ENCODE measurements at places on chromosomes 6 and 20. TPM values are rescaled to one million over a fixed set of nuclear protein-coding genes. Genes with fewer than 3 reads are reported as not detected.
A peak's percentile ranks its signal among the peaks of the same experiment; 100 is the strongest.

- DNase-seq, result no peak
Observed at GRCh38 chr6:36443471-36444428, 950 bp downstream of the KCTD20 start.

- DNase-seq, result no peak
Observed at GRCh38 chr6:11890209-11890608, 111.6 kb upstream of the ADTRP start.

DNA sequence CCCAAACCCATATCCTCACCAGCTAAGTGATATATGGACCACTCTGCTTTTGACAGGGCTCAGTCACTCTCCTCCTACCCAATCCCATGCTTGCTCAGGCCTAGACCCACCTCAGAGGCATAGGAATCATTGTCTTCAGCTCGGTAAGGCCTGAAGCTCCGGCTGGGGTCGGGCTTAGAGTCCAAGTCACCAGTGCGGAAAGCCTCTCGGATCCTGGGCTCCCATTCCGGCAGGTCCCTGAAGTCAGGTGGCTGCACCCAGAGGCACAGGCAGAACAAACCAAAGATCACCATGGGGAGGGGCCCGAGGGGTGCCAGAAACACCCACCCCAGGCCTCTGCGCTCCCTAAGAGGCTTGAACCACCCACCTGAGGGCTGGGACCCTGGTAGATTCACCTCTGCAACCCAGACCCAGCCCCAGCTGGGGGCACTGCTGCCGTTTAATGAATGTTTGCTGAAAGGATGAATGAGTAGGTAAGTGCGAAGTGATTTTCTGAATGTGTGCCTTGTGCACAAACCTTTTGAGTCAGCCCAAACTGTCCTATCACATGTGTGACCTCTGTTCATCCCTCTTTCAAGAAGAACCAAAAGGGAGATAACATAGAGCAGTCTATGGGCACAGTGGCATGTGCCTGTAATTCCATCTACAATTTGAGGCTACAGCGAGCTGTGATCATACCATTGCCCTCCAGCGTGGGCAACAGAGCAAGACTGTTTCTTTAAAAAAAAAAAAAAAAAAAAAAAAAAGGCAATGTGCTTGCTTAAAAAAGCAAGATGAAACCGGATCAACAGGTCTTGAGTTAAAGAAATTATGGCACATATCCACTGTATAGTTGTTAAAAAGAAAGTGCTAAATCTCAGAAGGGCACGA is 39.3 kb upstream of the DSN1 start:
- DNase-seq, result no peak

GRCh38 chr6:56552187-56553130 is 90.2 kb downstream of the DST start:
- DNase-seq, result no peak

GRCh38 chr20:8490076-8490830 is 358.2 kb downstream of the PLCB1 start:
- no peak for DNase-seq

GRCh38 chr20:33124261-33124660 is 43.7 kb upstream of the BPIFA2 start:
- DNase-seq, result no peak

DNA sequence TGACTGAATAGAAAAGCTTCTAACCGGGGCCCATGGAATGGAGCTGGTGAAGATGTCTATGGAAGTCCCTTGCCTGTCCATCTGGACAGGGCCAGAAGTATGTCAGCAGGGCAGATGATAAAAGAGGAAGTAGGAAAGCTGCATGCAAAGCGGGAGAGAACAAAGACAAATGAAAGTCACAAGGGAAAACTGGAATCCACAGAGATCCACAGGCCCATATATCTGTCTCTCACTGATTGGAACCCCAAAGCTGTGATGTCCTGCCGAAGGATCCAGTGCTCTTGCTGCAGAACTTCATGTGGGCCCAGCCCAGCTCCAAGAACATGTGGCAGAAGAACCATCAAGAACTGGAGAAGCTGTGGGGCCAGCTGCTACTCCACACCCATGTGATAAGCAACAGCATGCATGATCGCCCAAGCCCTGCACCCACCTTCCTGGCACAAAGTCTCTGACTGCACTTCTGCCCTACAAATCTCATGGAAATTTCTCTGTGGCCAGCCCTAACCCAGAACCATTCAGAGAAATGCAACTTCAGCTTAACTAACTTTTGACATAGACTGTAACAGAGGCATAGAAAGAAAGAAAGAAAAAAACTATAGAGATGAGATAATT is 716.0 kb downstream of the KIF16B start:
- DNase-seq, result no peak

SFTA2 gene
- polyA plus RNA-seq, result not detected

DNA sequence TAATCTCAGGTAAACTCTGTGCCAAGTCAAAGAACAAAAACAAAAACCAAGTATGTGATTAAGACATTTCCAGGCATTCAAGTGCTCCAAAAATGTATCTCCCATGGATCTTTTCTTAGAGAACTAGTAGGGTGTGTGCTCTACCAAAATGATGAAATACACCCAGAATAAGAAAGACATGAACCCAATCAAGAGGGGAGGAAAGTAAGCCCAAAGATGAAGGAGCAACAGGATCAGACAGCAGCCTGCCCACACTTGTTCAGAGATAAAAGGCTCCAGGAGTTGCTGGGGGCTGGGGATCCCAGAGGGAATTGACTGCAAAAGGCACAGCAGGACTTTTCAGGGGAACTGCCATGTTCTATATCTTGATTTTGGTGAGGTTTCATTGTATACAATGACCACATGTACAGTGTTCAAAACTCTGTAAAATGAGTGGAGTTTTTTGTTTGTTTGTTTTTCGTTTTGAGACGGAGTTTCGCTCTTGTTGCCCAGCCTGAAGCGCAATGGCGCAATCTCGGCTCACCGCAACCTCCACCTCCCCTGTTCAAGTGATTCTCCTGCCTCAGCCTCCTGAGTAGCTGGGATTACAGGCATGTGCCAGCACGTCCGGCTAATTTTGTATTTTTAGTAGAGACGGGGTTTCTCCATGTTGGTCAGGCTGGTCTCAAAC is 24.4 kb downstream of the GCM1 start:
- DNase-seq, result no peak

SLC26A8 gene
- 0.10 TPM for polyA plus RNA-seq

- DNase-seq, result no peak
Observed at GRCh38 chr6:156988276-156989158, 211.3 kb downstream of the ARID1B start.

HLA-DQA1 gene
- polyA plus RNA-seq, result 44.8 TPM

GRCh38 chr20:42192321-42192720 is 574.1 kb upstream of the CHD6 start:
- no peak for DNase-seq

DNA sequence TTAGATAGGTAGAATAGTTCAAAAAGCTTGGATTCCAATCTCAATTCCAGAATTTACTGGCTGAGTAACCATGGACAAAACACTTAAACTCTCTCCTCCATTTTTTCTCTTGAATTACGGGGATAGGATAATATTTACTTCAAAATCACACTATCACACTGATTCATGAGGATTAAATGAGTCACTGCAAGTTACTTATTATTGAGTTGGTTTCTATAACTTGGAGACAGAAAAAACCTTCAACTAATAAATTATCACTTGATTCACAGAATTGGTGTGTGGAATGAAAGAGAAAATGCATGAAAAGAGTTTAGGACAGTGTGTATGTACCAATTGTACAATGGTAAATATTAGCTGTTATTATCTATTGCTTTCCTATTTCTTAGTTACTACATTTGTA is 585.2 kb downstream of the PHF3 start:
- no peak for DNase-seq

GRCh38 chr6:40282986-40283385 is 304.2 kb downstream of the LRFN2 start:
- DNase-seq, result no peak

TMEM244 gene
- polyA plus RNA-seq, result not detected

DNA sequence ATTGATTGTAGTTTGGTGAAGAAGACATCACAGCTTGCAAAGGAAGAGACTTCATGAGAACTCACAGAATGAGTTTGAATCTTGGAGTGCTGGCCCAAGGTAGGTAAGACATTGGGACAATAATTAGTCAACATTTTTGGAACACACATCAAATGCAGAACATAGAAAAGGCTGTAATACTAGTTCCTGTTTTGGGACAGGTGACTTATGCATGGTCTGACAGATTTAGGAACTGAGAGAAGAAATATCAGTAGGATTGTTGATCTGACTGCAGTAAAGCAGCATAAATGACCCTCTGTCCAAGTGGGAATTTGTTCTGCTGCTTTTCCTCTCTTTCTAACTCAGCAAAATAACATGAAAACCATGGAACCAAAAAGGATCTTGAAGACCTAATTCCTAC is 102.3 kb upstream of the MAP3K7 start:
- DNase-seq, result no peak

PFDN6 gene
- polyA plus RNA-seq, result 83.0 TPM

GRCh38 chr6:24838994-24839393 is 40.3 kb upstream of the ARMH2 start:
- DNase-seq, result no peak

UNC5CL gene
- 0.60 TPM for polyA plus RNA-seq

DNA sequence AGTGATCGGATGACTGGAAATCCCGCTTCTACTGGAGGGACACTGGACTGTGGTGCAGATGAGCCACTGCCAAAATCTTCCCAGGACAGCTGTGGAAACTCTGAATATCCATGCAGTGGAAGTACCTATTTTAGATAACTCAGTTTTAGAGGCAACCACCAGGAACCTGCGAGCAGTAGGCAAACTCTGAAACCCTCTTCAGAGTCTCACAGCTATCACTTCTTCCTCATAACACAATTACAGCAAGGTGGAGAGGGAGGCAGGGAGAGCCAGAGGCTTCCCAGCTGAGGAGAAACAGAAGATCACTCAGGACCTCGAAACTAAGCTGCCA is 322.8 kb upstream of the NT5E start:
- DNase-seq, result no peak

- DNase-seq, result peak; percentile 87
Observed at GRCh38 chr6:37244430-37245310, 12.9 kb upstream of the TBC1D22B start.

DNA sequence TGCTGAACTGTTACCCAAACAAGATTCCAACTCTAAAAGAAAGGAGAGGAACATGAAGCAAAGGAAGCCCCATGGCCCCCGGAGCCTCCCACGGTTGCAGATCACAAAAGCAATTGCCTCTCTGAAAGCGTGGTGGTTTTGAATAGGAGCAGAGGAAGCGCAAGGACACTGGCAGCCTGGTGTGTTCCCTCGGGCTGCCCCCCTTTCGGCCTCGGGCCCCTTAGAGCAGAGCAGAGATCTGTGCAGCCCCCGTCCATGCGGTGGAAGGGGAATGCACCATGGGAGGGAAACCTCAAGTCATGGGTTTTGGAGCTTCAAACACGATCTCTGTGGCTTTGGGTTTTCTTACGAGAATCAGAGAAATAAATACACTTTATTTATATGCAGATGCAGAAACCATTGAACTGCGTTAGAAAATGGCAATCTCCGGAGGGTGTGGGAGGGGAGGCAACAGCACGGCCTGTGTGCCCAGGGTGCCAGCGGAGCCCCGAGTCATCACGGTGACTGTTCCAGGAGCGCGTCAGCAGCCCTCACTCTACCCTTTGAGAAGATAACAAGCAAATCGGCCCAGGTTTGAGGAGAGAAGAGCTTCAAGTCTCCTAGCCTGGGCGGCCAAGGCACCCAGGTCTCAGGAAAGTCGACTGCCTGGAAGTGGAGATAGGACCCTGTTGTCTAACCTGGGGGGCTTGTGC is 20.5 kb downstream of the FOXF2 start:
- no peak for DNase-seq

DNA sequence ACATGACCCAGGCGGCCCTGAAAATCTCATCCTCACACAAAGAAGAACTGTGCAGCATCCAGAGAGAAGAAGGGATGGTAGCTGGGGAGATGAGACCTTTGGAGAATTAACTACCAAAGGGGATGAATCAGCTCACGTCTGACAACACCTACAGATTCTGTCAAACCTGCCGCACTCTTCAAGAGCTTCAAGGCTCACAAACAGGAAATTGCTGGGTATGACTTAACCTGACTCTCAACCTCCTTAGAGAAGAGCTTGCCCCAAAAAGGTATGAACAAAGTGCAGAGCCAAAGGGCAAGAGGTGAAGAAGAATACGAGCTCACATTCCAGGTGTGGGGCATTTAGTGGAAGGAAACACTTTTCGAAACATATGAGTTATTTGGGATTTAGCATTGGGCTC is 139.8 kb downstream of the BACH2 start:
- no peak for DNase-seq

- no peak for DNase-seq
Observed at GRCh38 chr6:72579865-72580264, 42.0 kb upstream of the KCNQ5 start.

RAB5IF gene
- 29.6 TPM for polyA plus RNA-seq

DNA sequence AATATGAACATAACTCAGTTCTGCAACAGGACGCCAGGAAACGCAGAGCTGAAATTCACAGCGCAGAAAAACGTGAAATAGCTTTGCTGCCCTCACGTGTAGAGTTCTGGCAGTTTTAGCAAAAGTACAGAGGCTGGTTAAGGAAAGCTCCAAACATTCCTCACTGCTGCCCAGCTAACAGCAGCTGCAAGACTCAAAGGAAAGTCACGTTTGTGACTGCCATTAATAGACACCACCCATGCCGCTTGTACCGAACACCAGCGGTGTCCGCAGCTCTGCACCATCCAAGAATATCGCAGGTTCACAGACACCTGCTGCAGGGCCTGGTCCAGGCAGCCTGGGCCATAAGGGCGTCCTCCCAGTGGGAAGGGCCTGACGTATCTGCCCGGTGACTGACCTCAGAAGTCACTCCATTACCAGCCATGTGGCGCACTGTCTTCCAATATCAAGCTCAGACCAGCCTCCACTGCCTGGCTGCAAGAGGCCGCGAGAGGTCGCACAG is 61.4 kb downstream of the WDR27 start:
- DNase-seq, result no peak

DNA sequence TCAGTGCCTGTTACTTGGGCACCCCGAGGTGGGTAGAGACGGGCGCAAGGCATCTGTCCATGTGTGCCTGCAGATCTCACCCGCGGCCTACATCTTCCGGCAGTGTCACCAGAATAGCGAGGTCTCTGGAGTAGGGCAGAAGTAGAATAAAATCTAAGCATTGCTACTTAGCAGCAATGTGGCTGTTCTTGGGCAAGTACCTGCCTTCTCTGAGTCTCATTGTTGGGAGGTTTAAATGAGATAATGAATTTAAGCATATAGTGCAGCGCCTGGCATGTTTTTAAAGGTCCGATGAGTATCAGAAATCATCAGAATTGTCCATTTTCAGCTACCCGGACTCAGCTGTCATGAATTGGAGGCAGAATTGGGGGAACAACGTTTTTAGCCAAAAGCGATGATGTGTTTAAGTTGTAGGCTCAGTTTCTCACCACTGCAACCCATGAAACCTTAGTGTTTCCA is 800 bp downstream of the ABCC10 start:
- DNase-seq, result no peak

GRCh38 chr20:39716796-39717341 is 754.7 kb downstream of the DHX35 start:
- DNase-seq, result no peak

NELFE gene
- 54.8 TPM for polyA plus RNA-seq

- no peak for DNase-seq
Observed at GRCh38 chr6:48869595-48869994, 593.5 kb downstream of the MMUT start.

- no peak for DNase-seq
Observed at GRCh38 chr6:32615885-32616532, 21.2 kb upstream of the HLA-DQA1 start.

GRCh38 chr20:50540620-50541605 is 30.7 kb downstream of the PTPN1 start:
- DNase-seq, result no peak

TNFAIP3 gene
- 58.0 TPM for polyA plus RNA-seq
